GDM1 (cell line): ENCODE measurements at places on chromosomes 12 and 14.

- DNase-seq, result peak; percentile 28
These were observed 30.9 kb upstream of the EMP1 start for GRCh38 chr12:13165617-13166041.

DNA sequence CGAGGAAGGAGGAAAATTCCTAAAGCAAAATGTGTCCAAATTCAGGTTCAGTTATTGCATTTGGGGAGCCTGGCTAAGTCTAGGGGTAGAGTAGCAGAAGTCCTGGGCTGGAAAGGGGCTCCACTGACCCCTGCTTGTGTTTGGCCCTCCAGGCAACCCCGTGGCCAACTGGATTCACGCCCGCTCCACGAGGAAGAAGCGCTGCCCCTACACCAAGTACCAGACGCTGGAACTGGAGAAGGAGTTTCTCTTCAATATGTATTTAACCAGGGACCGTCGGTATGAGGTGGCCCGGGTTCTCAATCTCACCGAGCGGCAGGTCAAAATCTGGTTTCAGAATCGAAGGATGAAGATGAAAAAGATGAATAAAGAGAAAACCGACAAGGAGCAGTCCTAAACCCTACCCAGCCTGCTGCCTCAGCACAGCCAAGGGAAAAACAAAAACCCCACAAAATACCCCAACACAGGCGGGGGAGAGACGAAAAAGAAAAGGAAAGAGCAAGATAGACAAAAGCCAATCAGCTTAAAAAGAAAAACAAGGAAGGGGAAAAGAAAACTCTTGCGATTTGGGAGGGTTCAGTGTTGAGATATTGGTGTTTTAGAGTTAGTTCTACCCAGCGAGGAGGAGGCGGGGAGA is 2.4 kb downstream of the HOXC9 start:
- no peak for DNase-seq

DNA sequence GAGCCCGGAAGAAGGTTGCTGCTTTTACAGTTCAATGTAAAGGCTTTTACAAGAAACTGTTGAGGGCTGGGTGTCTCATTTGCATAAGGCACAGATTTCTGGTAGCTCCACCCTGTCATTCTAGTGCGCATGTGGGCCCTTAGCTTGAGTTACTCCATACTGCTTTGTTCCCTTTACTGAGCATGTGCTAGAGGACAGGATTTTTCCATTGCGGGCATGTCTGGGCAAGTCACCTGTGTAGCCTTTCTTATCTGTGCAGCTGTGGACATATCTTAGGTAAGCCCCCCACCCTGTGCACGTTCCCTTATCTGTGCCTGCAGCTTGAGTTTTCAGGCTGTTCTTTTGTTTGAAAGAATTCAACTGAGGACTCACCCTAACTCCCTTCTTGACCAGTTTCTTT is 56.2 kb upstream of the ARHGAP5 start:
- no peak for DNase-seq

DNA sequence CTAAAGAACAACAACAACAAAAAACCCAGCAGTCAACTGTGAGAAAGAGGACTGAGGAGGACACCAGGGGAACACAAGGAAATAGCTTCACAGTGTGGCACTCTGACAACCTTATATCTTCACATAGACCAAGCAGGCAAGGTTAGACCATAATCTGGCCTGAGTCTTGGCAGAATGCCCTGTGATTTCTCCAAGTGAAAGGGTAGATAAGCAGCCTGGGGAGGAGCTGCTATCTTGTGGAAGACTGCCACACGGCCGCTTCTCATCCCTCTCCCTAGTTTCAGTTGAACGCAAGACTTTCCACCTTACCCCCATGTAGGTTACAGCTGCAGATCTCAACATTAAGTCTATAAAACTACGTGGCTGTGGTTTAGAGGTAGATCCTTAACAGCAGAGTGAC is 3.7 kb downstream of the SLC25A21 start:
- DNase-seq, result no peak

DNA sequence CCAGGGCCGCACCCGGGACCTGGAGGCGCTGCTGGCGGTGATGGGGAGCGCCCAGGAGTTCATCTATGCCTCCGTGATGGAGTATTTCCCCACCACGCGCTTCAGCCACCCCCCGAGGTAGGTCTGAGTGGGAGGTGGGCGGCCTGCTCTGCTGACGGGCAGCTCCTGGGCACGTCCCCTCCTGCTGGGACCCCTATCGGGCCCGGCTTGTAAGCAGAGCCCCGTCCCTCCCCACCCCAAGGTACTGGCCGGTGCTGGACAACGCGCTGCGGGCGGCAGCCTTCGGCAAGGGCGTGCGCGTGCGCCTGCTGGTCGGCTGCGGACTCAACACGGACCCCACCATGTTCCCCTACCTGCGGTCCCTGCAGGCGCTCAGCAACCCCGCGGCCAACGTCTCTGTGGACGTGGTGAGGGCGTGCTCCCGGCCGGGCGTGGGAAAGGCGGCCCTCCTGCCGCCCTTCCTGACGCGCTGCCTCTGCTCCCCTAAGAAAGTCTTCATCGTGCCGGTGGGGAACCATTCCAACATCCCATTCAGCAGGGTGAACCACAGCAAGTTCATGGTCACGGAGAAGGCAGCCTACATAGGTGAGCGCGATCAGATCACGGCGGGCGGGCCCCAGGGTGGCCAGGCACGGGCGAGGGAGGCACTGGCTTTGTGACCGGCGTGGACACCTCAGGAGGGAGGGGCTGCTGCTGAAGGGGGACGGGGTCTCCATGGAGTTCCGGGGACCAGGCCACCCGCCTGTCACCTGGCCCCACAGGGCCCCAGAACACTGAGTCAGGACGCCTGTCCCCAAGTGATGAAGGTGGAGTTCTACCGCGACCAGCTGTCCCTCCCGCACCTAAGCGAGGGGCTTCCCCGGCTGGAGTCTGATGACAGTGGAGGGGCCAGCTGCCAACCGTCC is 7.3 kb downstream of the PLD4 start:
- no peak for DNase-seq

DNA sequence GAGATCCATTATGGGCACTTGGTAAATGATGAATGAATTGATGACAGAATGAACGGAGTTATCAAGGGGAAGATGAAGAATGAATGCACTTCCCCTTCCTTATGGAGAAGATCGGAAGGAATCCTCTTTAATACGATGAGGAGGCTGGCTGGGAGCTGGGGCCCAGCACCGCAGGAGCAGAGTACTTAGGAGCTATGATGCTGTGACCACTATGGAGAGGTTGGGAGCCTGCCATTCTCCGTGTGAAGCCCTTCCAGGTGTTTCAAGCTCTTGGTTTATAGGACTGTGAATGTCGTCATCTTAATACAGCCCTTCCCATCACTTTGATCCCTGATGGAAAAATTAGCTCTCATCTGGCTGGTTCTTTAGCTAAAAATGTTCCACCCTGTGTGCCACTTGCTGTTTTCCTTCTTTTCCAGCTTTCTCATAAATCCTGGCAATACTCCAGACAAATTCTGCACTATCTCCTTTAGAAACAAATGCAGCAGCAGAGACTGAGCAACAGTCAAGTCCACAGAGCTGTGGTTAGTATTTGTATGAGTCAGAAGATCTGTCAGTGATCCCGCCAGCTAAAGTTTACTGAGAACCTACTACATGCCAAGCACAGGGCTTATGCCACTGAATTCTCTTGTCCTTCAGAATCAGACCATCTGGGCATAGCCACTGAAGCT is 263.1 kb upstream of the CRY1 start:
- no peak for DNase-seq

- DNase-seq, result no peak
These were observed 31.7 kb downstream of the ANO2 start for GRCh38 chr12:5913387-5913786.

GRCh38 chr12:121787063-121788025 is 6.1 kb downstream of the RHOF start:
- DNase-seq, result no peak

DNA sequence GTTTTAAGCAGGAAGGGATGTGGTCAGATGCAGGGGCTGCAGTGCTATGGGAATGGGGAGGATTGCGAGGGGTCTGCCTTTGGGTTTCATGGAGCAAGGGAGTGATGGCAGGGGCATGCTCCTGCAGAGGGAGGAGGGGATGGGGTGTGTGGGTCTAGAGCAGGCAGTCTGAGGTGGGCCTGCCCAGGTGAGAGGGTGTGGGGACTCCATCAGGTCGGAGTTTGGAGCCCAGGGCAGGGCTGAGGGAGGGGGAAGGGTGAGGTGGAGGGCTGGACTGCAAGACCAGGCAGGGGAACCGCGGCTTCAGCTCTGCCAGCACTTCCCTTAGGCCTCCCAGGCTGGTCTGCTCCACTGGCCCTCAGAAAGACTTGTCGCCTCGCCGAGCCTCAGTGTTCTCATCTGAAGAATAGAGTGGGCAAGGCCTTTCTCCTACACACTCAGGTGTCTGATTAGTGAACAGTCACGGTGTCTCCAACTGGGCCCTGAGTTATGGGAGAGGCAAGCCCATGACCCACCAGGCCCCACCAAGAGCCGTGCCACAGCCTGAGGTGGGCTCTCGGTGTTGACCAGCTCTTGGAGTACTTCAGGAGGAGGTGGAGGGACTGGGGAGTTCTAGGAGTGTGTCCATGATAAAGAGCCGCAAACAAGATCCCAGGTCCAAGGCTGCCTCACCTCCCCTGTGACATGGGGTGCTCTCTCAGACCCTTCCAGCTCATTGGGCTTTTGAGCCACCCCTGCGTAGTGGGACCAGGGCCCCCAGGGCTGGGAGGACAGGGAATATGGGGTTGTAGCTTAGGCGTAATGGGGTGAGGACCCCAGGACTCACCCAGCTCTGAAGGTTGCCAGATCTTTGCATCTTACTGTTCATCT is 20.1 kb upstream of the KRT80 start:
- no peak for DNase-seq

DNA sequence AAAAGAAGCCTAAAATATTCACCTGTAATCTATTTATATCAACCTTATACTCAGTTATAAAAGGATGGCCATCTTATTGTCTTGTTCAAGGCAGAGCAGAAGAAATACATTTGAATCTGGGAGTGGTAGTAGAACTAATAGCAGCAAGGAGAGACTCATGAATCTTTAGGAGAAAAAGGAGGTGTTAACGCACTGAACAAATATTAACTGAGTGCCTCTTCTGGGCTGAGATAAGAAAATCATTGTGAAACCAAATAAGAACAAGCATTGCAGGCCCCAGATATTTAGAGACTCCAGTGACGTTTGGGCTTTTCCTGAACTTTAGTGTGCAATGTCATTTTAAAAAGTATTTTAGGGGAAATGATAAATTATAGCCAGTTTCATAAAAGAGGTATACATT is 790.6 kb downstream of the DIO2 start:
- no peak for DNase-seq

GRCh38 chr12:124763594-124763979 is 100.1 kb downstream of the SCARB1 start:
- DNase-seq, result no peak

GRCh38 chr12:57460468-57460784 is 841 bp downstream of the GLI1 start:
- DNase-seq, result no peak

DNA sequence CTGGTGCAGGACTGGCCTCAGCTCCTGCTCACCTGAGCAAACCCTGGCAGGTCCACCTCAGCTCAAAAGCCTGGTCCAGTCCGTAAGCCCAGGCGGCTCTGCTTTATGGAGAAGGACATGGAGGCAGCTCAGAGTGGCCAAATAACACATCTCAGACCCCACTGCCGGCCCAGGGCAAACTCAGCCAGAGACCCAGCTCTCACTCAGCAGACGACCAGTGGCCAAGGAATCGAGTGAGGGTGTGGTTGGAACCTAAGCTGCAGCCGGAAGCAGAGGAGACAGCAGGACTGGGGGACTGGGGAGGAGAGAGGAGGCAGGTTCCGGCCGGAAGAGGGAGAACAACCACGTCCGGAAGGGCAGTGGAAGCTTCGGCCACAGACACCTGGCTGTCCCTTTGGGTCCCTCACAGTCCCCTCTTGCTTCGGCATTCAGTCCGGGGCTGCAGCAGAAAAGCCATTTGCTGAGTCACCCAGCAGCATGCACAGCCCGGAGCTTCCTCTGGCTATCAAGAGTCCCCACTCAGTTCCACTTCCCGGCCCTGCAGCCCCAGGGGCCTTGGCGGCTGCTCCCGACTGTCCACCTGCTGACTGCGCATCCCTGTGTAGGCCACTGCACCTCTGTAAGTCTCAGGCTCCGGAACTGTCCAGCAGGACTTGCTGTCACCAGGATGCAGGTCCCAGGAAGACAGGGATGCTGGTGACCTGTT is 104.0 kb downstream of the CALM1 start:
- DNase-seq, result no peak

- DNase-seq, result no peak
These were observed 414 bp upstream of the ANKS1B start for GRCh38 chr12:99985129-99985570.

DNA sequence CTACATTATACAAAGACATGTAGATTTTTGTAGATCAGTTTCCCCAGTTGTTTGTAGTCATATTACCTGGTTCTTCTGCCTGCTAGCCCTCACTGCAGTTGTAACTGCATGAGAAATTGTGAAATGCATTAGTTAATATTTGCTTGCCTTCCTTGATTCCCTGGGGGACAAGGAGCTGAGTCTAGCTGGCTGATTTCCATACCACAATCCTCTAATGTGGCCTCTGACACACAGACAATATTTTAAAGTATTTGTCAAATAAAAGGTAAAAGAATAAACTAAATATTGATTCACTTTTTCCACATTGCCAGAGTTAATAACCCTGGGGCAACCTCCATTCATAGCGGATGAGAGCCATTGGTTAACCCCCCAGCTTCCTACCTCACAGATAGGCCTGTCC is 128.8 kb upstream of the TMEM132C start:
- DNase-seq, result no peak

DNA sequence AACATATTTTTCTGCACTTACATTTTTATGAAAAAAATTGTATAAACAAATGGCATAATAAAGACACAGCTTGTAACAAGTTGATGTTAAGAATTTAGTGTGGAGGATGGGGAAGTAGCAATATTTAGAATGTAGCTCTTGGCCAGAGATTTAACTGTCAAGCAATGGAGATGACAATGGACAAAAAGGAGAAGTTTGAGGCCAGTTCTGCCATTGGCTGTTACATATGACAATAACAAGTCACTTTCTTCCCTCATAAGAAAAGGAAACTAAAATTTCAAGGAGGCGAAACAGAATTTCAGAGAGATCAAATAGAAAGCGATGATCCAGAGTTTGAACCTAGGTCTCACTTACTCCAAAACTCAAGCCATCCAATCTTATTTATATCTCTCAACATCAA is 122.8 kb upstream of the CCDC175 start:
- peak; percentile 31 for DNase-seq

DNA sequence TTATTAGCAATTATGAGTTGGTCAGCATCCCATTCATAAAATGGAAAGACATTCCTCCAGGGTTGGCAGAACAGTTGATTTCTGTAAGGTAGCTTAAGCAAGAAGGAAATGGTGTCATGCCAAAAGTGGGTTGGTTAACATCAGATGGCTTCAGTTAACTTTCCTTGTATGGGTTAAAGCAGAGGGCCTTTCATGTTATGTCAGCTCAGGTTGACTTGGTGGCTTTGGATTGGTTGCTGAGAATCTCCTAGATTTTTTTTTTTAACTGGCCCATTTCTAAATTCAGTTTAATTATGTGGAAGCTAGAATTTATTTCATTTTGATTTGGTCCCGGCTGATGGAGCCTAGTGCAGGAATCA is 87.8 kb downstream of the BBS10 start:
- DNase-seq, result no peak

GRCh38 chr12:62978768-62979167 is 43.8 kb upstream of the PPM1H start:
- DNase-seq, result no peak
